H4 (cell line): ENCODE measurements at places on chromosomes 4 and X. TPM values are rescaled to one million over a fixed set of nuclear protein-coding genes. Genes with fewer than 3 reads are reported as not detected.

DNA sequence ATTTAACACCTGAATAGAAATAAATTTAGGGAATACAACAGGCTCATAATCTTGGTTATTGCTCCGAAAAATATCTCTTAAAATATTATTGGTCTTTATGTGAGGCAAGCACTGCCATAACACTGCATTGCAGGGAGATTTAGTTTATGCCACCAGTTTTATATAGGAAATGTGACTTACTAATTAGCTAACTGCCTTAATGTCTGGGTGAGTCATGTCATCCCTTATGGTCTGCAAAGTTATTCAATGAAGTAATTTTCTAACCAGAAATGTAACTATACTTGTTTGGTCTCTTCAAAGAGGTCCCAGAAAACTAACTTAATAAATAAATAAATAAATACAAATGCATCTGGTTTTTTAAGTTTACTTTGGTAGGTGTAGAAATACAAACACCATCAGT is 597.2 kb downstream of the GALNTL6 start:
- peak; percentile 42 for DNase-seq

GRCh38 chr4:77617203-77617602 is 11.6 kb downstream of the CXCL13 start:
- peak; percentile 40 for DNase-seq

- peak; percentile 95 for DNase-seq
These were observed 33.0 kb upstream of the TMEM131L start for GRCh38 chr4:153432965-153433753.

MAGEC1 gene
- 6.7 and 7.4 TPM in 2 replicates for total RNA-seq

ARHGAP36 gene
- 0.27 and 0.46 TPM in 2 replicates for total RNA-seq

GRCh38 chrX:106899841-106900240 is 3.3 kb downstream of the RIPPLY1 start:
- DNase-seq, result no peak

GRCh38 chr4:150215601-150216000 is 137.4 kb downstream of the DCLK2 start:
- no peak for DNase-seq

IL13RA1 gene
- total RNA-seq, result 80.7 and 82.7 TPM in 2 replicates

CXCL11 gene
- not detected in 2 replicates for total RNA-seq

ADGRG2 gene
- 0.58 and 1.2 TPM in 2 replicates for total RNA-seq

DNA sequence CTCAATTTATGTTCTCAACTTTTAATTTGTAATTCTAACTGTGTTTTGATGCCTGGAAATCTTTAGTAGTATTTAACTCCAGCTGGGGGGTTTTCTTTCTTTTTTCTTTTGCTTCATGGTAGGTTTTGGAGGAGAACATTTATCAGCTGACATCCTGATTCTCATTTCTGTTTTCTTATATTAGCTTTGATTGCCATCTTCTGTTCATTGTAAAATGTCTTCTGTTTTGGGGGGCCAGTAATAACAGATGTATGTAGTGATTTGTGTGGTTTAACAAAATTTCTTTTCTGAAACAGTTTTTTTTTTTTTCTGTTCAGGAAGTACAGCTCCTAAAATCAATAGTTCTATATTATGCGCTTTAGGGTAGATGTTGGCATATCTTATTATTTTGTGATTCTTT is 182.2 kb downstream of the GABRB1 start:
- no peak for DNase-seq

DNA sequence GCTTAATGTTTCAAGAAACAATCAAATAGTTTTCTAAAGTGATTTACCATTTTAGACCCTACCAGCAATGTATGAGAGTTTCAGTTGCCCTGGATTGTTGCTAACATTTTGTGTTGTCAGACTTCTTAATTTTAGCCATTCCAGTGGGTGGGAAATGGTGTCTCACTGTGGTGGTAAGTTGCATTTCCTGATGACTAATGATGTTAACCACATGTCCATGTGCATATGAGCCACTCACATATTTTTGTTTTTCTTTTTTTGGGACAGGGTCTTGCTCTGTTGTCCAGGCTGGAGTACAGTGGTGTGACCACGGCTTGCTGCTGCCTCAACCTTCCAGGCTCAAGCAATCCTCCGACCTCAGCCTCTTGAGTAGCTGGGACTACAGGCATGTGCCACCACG is 48.3 kb downstream of the MED28 start:
- DNase-seq, result peak; percentile 30

DNA sequence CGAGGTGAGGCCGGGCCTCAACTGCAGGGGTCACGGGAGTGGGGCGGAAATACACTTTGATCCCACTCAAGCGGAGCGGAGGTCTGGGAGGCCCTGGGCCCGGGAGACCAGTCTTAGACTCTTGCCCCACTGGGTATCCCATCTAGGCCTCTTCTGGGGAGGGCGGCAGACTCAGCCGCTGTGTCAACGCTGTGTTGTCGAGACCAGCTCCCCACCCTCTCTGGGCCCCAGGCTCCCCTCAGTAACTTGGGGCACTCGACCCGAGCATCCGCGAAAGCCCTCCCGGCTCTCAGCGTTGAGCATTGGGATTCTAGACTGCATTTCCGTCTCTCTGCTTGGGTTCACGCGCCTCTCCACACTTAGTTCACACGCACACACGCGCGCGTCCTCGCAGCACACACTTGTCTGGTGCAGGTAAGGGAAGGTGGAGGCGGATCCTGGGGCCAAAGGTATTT is 1.7 kb downstream of the NKX3-2 start:
- no peak for DNase-seq

- peak; percentile 70 for DNase-seq
These were observed 120.3 kb downstream of the EFHC2 start for GRCh38 chrX:44223150-44223549.
